ENCODE measurements at places on chromosomes 7 and 10.

DNA sequence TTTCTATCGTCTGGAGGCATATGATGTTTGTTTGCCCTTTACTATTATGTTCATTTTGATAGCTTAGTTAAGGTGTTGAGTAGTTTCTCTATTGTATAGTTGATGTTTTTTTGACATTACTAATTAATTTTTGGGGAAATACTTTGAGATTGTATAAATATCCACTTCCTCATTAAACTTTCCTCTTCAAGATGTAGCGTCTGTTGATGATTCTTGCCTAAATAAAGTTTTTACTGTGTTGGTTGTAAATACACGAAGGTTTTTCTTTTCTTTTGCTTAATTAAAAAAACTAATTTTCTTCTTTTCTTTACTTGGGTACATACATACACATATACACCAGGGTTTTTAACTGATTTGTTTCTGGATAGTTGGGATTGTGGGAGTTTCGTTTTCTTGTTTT lies 8.5 kb downstream of the KMT2E start:
- DNase-seq, result no peak

DNA sequence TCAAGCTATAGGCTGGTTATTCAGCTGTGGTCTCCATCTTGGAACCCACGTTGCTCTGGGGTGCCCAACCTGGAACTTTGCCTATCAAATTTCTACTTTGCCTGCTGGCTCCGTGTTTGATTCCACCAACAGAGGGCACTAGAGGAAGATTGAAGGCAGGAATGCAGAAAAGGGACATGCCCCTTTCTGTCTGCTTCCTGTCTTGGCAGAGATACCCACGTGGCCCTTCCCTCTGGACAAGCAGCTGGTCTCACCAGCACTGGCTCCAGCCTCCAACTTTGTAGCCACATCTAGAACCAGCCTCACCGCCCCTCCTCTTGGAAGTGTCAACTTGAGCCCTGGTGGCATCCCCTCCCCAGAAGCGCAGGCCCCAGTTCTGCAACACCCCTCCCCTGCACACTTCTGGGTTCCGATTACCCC lies 52.1 kb upstream of the ZNF438 start:
- DNase-seq, result peak; percentile 43

- DNase-seq, result no peak
Measured at GRCh38 chr7:46283852-46284251, 362.8 kb upstream of the IGFBP3 start.

DNA sequence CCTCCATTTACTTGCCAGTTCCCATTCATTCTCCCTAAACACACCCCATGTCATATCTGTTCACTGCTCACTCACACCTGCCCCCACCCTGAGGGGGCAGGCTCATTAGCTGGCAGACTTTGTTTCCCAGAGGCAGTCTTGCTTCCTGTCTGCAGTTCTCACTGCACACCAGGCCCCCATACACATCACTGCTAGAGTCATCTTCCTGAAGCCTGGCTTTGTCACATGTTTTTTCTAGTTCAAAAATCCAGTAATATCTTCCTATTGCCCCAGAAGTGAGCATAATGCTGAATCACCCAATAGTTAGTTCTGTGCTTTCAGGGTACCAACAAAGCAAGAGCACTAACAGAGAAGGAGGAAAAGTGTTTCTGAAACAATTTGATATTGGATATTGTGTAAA lies 1.9 kb downstream of the LRRC72 start:
- no peak for DNase-seq

DNA sequence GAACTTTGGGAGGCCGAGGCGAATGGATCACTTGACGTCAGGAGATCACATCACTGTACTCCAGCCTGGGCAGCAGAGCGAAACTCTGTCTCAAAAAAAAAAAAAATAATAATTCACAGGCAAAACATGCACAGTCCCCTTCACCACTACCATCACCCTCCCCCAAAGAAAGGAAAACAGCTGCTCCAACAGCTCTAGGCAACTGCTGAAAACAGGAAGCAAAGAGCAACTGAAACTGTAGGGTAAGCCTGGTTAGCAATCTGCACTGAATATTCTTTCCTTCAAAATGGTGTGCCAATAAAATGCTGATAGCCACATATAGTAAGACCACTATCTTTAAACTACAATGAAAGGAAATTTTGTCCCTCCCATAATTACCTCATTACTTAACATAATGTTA lies 11.8 kb downstream of the NT5C2 start:
- no peak for DNase-seq

DNA sequence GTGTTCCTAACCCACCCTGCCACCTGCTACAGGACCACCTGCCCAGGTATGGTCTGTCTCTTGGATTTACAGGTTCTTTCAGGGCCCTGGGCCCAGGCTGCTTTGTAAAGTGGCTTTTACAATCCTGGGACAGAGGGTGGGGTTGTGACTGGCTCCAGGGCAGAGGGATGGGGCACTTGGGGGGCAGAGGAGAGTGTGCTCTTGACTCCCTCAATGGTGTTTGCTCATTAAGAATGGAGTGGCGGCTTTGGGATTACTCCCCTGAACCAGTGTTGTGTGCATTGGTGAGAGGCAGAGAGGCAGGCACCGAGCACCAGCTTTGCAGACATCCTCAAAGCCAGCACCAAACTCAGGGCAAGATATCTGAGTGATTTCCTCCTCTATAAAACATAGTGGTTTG lies 43.5 kb downstream of the VWA2 start:
- DNase-seq, result no peak

DNA sequence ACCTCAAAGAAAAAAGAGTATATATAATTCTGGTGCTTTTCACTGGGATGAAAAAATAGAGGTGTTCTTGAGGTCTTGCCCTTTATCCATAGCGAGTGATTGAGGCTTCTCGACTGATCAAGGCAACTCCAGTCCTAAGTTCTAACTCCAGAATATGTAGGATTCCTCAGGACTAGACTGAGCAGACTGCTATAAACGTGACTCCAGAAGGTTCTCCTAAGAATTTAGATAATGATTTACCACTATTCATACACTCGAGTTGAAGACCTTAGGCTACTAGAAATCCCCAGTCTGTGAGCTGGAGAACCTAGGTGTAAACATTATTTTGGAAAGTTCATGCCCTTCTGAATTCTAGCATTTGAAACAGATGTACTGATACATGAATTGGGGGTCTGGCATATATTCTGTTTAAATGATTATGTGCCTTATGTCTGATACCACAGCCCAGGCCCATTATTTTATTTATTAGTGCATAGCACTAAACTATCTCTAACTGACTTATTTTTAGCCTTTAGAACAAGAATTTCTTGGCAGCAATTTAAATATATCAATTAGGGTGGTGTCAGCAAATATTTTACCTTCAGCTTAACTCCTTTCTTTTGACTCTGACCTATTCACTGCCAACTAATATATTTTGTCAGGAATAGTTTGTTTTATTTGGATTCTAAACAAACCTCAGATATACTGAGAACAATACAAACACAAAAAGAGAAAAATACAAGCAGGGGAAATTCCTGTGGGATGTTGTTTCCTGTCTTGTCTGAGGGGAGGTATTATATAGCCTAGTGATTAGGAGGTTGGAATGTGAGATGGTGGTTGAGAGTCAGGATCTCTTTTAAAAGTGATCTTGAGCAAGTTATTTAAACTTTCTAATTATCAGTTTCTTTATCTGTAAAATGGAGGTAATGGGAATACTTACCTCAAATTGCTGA lies 75.8 kb downstream of the PODXL start:
- no peak for DNase-seq

- DNase-seq, result no peak
Measured at GRCh38 chr7:74084722-74085578, 1.3 kb downstream of the LIMK1 start.

- no peak for DNase-seq
Measured at GRCh38 chr10:100828738-100829096, 83.3 kb downstream of the PAX2 start.

DNA sequence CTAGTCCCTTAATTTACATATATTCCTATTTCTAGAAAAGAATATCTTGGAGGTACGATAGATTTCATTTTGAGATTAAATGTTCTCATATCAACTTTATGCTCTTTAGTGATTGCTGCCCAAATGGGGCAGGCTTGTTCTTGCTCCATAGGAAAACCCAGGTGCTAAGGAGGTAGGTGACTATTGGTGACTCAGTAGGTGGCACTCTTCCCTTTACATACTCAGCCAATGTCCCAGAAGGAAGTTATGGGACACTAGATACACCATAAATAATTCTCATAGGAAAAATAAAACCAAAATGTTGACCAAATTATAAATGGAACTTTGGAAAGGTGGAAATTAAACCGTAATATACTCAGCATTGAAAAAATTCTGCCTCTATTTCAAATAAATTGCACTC lies 4.0 kb downstream of the SKAP2 start:
- DNase-seq, result no peak

- no peak for DNase-seq
Measured at GRCh38 chr7:5420067-5420880, 3.4 kb downstream of the TNRC18 start.
